Substantia nigra (tissue), 51 donors: ENCODE measurements at places on chromosomes 7 and 10.
A peak's percentile ranks its signal among the peaks of the same experiment; 100 is the strongest.

GRCh38 chr7:72078301-72078700 is 333.8 kb downstream of the CALN1 start:
- DNase-seq = no peak

- no peak for DNase-seq
Observed at GRCh38 chr10:13961097-13961496, 369.6 kb downstream of the FRMD4A start.

- DNase-seq = no peak
Observed at GRCh38 chr7:8152489-8153192, 109.3 kb downstream of the ICA1 start.

- no peak for DNase-seq
Observed at GRCh38 chr10:19451356-19451755, 364.9 kb upstream of the PLXDC2 start.

GRCh38 chr10:48465860-48466521 is 138.9 kb downstream of the ARHGAP22 start:
- no peak for DNase-seq

GRCh38 chr10:44628921-44629320 is 244.0 kb upstream of the CXCL12 start:
- no peak for DNase-seq

DNA sequence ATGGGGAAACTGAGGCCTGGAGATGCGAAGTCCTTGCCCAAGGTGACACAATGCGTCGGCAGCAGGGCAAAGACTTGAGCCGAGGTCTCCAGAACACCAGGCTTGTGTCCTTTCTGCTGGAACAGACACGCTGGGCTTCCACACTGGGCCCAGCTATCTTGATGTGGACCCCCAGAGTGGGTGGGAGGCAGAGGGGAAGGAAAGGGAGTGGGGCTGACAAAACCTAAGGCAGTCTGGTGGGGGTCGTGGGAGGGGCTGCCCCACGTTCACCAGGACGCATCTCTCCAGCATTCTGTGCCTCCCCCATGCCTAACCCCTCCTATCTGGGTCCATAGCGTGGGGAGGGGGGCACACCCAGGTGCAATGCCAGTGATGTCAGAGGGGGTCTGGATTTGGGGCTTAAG is 38.1 kb downstream of the PPIF start:
- DNase-seq = no peak

DNA sequence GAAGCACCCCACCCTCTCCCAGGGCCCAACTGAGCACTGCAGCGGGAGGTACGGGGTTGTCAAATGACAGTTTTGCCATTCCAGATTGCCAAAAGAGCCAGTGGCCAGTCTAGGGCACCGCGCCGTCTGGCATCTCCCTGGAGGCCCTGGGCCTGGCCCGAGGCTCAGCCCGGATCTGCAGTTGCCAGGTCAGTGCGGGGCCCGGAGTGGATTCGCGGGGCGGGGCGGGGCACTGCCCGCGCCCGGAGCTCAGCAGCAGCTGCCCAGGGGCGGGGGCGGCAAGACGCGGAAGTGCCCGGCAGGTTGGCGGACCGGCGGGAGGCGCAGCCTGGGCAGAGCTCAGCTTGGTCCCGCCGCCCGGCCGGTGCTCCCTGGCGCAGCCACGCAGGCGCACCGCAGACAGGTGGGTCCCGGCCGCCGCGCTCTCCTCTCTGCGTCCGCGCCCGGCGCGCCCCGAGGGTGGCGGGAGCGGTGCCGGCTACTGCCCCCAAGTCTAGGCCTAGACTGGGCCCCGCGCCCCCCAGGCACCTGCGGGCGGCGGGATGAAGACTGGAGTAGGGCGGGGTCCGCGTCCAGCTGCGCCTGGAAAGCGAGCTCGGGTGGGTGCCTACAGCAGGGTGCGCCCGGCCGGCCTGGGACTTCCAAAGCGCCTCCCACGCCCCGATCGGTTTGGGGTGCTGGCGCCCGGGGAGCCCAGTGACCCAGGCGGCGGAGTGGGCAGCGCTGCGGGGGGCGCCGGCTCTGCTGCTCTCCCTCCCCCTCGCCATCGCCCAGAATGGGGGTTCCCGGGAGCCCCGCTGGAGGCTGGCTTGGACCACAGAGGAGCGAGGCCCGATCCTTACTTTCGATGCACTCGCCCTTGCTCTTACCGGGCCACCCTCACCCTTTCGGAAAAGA is at the start of gene IRF5:
Gene IRF5, plus strand, starts transcription at position 281 of the 897 bp plus-strand sequence. CDS start 4,155 bp downstream, outside the sequence.
- no peak for DNase-seq

DNA sequence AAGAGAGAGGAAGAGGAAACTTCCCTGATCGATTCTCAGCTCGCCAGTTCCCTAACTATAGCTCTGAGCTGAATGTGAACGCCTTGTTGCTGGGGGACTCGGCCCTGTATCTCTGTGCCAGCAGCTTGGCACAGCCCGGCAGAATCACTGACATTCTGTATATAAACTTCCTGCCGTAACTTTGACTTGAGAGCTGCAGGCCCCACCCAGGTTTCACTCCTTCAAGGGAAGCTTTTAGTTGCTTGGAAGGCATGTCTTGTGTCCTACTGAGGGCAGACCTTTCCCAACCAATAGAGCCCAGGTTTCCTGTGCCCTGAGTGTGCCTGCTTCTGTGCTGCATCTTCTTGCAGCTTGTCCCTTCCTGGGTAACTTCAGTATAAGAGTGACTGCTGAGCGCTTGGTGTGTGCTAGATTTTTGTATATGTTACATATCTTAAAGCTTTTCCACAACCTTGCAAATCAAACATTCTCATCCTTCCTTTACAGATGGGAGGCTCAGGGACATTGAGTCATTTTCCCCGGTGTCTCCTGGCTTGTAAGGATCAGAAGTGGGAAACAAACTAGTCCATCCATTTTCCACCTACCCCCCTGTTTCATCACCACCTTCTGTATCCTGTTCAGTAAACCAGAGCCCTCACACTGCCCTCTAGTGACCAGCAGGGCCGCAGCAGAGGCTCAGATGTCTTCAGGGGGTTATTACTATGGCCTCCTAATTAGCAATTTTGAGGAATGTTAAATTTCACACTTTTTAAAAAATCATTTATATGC is 225.2 kb upstream of the PRSS58 start:
- peak; percentile 58 for DNase-seq

DNA sequence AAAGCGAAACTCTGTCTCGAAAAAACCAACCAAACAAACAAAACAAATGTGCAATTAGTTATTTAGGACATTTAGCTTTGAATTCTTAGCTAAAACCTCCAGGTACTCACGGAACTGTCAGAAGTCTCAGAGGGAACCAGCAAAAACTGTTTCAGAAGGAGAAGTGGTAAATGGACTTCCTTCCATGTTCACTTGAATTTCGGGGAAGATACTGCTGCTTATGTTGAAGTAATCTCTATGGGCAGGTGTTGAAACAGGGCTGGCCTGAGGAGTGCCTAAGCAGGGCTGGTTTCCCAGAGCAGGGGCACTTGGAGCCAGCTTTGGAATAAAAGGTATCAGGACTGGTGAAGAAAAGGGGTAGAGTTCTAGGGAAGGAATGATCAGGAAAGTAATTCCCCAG is 2.4 kb upstream of the EXOC6 start:
- no peak for DNase-seq

GRCh38 chr7:80659120-80660055 is 20.9 kb downstream of the CD36 start:
- DNase-seq = no peak

DNA sequence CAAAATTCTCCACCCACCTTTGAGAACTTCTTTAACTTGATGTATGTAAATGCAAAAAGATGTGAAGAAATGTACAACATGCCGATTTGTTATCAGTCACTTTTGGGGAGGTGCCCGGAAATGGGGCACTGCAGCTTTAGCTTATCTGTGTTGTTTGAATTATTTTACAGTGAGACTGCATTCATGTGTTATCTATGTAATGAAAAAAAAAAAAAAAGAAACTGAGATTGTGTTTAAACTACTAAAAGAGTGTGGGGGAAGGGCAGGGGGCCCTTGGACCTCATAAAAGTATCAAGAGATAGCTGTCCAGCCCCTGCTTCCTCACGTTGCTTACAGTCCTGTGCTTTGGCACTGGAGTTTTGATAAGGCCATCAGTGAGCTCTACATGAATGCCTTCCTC is 259.4 kb downstream of the STK31 start:
- DNase-seq = no peak

DNA sequence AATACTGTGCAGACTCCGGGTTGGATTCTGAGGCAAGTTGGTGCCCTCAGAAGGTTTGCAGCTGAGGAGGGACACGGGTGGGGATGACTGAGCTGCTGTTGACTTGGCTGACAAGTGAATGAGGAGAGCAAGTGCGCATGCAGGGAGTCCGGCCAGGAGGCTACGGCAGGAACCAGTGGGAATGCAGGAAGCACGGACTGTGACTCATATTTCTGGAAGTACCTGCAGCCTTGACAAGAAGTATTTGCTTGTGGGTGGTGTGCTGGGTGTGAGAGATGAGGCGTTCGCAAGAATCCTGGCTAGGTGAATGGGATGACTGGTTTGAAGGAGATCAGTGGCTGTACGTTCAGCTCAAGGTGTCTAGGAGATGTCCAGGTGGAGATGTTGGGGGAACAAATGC is 30.8 kb upstream of the FXYD4 start:
- no peak for DNase-seq

DNA sequence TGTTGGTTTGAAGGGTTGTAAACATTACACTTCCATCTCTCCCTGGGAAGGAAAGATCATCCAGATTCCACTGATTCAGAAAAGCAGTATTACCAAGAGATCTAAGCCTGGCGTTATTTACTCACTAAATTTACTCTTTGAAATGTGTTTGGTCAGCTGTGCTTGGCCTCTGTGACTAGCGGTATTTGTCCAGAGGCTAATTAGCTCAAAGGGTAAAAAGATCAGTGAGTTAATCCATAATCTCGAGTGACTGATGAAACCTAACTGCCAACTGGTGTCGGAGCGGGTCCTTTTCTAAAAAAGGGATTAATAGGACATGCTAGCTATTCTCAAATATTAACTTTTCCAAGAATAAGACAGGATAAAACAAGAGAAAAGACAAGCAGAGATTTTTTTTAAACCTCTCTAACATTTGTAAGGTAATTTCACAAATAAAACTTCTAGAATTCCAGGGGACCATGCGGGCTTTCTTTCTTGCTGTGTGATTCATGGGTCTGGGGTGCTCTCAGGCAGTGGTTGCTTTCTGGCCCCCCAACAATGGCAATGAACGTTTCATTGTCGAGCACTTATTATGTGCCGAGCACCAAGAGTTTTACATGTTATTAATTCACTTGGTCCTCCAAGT is 247.3 kb upstream of the AOAH start:
- DNase-seq = no peak

GRCh38 chr10:48279081-48279751 is 4.7 kb upstream of the FRMPD2 start:
- DNase-seq = no peak

GRCh38 chr10:84562592-84562991 is 234.2 kb downstream of the CCSER2 start:
- DNase-seq = no peak

DNA sequence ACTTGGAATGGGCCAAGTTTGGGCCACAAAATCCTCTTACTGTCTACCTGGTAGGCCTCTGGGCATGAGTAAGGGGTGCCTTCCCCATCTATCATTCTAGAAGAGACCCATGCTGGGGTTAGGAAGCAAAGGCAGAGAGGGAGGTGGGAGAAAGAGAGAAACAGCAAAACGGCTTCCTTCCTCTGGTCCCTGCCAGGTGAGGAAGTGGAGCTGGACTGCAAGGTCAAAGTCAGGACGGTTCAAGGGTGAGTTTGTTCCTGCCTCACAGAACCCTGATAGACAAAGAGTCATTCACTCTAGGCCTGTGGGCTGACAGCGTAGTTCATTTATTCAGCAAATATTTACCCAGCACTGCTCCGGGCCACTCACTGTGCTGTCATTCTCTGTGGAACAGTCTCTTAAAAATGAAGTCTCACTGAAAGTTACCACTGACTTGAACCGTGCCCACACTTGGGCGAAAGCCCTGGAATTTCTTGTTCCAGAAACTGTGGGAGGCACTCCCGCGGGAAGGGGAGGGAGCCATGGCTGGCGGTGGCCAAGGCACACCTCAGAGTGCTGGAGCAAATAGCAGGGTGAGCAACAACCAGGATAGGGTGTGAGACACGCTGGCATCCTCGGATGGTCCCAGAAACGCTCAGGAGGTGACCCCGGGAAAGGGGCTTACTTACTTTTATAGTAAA is 26.2 kb upstream of the ECHDC3 start:
- no peak for DNase-seq

- DNase-seq = peak; percentile 6
Observed at GRCh38 chr10:69278446-69278963, at the start of gene HK1. Gene HK1, plus strand, starts transcription at chr10:69278496.

DNA sequence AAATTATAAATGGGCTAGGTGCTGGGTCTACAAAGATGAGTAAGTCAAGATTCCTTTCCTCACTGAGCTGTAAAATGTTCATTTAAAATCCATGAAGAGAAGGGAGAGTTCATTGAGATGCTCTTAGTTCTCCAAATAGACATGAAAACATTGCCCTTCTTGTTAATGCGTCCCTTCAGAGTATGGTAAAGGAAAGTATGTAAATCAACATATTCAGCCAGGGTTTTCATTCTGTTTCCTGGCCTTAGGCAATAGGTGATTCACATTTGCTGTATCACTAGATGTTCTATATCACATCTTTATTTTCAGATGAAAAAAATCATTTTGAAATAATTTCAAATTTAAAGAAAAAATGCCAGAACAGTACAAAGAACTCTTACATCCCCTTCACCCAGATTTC is 5.4 kb downstream of the ANKIB1 start:
- no peak for DNase-seq

GRCh38 chr7:77651575-77652162 is 44.6 kb upstream of the RSBN1L start:
- DNase-seq = no peak

DNA sequence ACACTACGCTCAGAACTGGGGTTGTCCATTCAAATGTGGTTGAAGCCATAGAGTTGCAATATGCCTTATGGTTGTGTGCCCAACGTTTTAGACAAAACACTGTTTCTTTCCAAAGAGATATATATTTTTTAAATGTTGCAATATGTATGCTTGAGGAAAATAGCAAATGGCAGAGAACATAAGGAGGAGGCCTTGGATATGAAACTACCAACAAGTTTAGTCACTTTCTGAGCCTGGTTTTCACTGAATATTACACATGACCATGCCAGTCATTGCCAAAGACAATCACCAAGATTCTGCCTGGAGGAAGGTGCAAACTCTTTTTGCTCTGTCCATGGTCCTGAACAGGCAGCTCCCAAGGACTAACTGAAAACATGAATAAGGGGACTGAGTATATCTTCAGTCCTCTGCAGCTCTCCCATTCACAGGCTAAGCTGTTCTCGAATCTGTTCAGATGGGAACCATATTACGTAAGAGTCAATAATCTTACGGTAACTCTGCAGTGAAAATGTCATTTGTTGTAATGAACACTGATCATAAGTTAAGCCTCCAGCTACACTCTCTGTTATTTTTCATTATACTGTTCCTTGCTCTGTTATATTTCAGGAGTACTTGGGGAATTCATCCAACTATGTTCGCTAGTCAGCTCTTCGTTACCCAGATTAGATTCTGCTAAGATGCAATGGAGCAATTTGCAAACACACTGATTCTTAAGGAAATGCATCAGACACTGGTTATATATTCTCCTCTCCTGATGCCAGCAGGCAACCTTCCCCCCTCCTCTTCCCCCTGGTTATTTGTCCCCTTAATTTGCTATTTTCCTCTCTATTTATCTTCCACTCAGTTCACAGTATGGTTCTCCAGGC is 90.7 kb upstream of the C1QL3 start:
- no peak for DNase-seq
